ENCODE measurements at places on chromosomes 4 and X.

DNA sequence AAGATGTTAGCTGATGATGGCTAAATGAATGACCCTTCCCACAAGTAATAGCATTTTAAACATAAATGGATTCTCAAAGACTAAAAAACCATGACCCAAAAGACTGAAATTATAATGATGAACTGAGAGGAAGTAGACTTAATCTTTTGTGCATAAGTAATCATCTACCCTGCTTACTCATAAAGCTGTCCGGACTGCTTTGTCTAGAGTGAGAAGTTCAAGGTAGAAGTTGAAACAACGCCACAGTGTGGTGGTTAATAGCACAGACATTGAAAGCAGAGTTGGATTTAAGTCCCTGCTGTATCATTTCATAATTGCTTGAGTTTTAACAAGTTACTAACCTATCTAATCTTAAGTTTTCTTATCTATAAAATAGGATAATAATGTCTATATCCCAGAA, 346.6 kb downstream of the CENPC start:
- DNase-seq, result peak; percentile 14

DNA sequence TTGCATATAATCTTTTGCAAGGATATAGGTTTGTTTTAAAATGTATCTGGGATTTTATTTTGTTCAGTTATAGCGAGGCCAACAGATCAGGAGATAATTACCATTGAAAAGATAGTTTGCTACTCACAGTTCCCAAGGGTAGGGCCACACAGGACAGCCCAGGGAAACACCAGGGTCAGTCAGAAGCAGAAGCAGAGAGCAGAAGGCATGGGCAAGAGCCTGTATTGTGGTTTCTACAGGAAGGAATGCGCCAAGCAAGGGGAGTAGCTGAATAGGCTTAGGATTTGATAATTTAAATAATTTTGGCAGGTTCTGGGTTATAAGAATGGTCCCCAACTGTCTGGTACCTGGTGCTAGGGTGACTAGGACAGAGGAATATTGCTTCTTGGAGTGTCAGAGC, 61.6 kb downstream of the SYNPO2 start:
- no peak for DNase-seq

DNA sequence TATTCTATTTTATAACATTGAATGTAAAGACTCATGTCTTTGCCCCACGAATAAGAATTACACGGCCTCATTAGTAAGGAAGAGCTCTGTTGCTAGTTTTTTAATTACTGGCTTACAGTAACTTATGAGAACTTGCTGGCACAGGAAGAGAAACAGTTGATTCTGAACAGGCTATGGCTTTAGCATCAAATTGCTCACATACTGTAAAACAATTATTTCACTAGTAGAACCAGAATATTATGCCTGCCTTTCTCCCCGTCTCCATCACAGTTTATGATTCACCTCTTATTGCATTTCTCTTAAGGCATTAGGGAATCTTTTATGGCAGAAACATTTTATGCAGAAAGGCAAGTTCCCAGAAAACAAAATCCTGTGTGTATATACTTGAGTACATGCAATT, 126.1 kb downstream of the SPRY1 start:
- DNase-seq, result no peak

- no peak for DNase-seq
Measured at GRCh38 chr4:2667428-2667827, 88.7 kb downstream of the TNIP2 start.

- DNase-seq, result no peak
Measured at GRCh38 chr4:2836391-2836859, 7.2 kb upstream of the ADD1 start.

- no peak for DNase-seq
Measured at GRCh38 chr4:39036172-39036571, 4.0 kb upstream of the TMEM156 start.

DNA sequence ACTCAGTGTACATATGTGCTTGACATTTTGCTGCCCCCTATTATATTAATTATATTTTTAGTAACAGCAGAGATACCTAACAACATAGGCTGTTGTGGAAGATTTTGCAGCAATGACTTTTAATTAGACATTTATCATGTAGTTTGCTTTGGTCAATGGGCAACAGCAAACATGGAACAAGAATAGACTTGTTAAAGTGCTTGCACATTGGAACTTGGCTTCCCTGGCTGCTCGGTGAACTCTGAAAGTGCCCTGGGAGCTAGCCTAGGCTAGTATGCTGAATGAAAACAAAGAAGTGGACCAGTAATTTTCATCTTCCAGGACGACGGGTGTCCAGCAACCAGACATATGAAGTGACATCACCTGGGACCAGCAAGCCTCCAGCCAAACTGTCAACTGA, 1157.1 kb downstream of the ARAP2 start:
- DNase-seq, result no peak

GRCh38 chr4:75821966-75822365, 80.3 kb downstream of the PPEF2 start:
- DNase-seq, result no peak

- DNase-seq, result no peak
Measured at GRCh38 chr4:54863571-54864255, 206.0 kb downstream of the KIT start.

GRCh38 chrX:139063364-139063763, 351.8 kb upstream of the FGF13 start:
- DNase-seq, result no peak

DNA sequence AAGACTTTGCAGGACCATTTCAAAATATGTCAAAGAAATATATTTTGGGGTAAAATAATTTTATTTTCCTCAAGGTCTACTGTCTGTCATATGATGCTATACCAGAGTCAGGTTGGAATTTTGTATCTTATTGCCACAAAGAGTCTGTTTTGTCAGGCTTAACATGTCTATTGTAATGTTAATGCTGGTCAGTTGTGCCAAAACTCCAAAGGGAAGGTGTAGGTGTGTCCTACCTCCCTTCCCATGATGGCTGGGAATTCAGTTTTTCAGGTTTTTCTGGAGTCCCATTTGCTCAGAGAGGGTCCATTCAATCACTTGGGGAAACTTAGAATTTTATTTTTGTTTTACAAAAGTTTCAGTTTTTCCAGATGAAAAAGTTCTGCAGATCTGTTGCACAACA, 33.3 kb upstream of the SLC25A4 start:
- DNase-seq, result no peak

DNA sequence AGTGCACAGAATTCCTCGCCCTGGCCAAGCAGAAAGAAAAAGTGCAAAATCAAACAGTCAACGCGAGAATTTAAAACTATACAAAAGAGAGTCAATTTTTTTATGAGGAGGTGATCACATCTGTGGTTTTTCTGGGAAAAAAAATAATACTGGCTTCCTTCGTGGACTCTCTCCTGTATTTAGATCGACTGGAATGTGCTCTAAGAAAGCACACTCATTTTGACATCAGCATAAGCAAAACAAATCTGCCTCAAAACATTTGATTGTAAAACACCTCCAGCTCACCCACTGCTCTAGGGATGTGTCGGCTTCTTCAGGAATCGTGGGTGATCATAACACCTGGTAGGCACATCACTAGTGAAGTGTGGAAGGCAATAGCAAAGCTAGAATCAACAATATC, 417.4 kb upstream of the FAT1 start:
- DNase-seq, result no peak

DNA sequence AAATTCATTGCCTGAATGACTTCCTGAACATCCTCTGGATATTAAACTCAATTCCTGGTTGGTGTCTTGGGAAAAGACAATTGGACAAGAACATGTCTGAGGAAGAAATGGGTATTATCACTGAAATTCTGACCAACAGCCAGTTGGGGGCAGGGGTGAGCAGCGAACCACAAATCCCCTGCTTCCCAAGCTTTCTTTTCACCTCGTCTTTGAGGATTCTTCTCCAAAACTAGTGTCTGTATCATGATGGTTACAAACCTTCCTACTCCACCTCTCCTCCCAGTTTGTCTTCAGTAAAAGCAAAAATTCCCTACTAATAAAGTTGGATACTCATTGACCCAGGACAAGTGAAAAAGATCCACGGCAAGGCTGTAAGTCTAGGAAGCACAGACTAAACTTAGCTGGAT, 48.3 kb upstream of the WDR1 start:
- DNase-seq, result no peak

- DNase-seq, result no peak
Measured at GRCh38 chr4:22483551-22483981, 32.3 kb downstream of the ADGRA3 start.

DNA sequence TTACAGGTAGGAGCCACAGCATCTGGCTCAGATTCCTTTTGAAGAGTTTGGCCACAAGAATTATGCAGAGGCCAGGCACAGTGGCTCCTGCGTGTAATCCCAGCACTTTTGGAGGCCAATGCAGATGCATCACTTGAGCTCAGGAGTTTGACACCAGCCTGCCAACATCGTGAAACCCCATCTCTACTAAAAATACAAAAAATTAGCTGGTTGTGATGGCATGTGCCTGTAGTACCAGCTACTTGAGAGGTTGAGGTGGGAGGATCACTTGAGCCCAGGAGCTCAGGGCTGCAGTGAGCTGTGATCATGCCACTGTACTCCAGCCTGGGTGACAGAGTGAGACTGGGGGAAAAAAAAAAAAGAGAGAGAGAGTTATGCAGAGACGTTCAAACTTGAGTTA, 53.0 kb downstream of the MID1IP1 start:
- no peak for DNase-seq

GRCh38 chrX:5155301-5155700, 1073.4 kb downstream of the NLGN4X start:
- no peak for DNase-seq

GRCh38 chr4:154719087-154719486, 24.7 kb upstream of the LRAT start:
- no peak for DNase-seq

GRCh38 chr4:153555730-153556434, 89.7 kb downstream of the TMEM131L start:
- DNase-seq, result no peak

DNA sequence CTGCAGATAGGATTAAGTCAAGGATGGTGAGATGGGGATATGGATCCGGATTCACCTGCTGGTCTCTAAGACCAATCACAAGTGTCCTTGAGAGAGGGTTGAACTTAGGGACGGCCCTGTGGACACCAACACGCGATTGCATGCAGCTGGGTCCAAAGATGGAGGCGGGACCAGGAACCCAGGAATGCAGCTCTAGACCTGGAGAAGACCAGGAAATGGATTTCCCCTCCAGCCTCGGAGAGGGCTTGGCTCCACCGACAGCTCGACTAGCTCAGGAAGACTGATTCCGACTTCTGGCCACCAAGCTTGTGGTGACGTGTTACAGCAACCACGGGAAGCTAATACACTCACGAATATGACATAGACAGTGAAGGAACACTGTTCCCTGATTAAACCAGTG, 4.7 kb downstream of the C4orf50 start:
- no peak for DNase-seq

DNA sequence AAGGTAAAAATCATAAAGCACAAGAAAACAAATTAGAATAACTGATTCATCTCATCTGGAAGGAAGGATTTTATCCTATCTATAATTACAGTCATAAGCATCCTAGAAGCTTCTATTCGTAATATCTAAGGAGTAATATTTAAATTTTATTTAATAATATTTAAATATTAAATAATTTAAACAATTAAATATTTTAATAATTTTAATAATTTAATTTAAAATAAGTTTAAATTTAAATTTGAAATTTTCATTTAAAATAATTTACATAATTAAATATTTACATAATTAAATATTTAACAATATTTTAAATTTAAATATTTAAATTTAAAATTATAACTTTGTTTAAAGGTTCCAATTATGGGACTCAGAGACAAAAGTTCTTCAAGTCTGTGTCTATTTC, 127.5 kb upstream of the GK2 start:
- DNase-seq, result no peak

GRCh38 chr4:80259012-80259411, 7.5 kb upstream of the FGF5 start:
- peak; percentile 56 for DNase-seq

DNA sequence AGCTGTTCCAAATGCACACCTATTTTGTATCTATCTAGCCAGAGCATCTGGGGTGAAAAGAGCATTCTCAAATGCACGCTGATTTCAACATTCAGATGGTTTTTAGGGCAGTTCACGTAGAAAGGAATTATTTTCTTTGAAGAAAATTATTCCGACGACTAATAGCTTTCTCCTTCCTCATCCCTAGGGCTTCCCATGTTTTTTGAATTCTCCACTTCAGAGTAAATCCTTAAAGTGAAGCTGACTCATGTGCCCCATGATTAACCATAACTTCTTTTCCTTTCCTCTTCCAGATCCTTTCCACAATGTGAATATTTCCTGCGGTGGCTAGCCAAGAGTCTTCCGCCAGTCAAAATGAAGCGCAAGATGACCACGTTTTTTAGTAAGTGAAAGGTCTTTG, 86.7 kb upstream of the PDHA1 start:
- DNase-seq, result peak; percentile 46

GRCh38 chr4:183517781-183518180, 12.9 kb downstream of the ING2 start:
- DNase-seq, result peak; percentile 17

DNA sequence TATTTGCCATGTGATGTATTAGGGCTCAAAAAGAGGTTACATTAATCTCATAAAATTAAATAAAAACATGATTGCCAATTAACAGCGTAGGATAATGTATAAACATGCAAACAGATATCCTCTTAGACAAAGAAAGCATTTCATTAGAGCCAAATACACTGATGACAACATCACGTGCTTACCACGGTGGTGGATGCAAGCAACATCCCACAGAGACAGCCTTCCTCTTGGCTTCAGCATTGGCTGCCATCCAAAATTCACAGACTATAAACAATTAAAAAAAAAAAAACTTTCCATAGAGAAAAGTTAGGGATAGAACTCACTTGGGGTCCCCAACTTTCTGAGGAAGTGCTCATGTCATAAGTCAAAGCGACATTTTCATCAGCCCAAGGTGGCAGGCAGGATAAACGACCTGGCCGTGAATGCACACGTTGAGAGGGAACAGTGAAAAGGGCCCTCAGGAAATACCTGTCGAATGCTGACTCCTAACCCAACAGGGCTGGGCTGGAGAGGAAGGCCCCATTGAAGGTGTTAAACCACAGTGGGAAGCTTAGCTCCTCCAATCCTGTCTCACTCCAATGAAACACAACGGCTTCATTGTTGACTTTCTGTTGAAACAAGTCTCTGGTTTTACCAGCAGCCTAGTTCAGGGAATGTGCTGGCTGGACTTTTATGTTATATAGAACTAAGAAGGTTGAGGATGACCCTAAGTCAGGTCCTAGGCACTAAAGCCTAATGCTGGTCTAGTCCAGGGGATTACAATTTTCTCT, 48.4 kb downstream of the IDS start:
- DNase-seq, result no peak

- no peak for DNase-seq
Measured at GRCh38 chrX:46029777-46030176, 515.4 kb downstream of the ZNF674 start.

DNA sequence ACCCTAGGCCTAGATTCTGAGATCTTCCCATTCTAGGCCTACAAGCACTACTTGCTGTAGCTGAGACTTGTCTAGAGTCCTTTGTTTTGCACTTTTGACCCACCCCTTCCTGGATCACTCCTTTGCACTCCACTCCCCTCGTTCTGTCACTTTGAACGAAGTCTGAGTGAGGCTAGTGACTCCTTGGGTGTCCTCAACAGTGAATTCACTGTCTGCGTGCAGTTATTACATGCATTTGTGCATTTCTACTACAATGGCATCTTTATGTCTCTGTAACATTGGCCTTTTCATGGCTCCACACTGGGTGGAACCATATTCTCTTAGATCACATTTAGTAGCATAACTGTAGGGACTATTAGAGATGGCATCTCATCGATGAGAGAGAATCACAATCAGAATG, 50.5 kb downstream of the OCRL start:
- DNase-seq, result no peak

Data from NCI-H2171 treated with DMSO at 0.1 percent for 48 hours (cell line).